Stimulated activated CD4-positive, alpha-beta T cell treated with anti-CD3 and anti-CD28 coated beads, Interleukin-1b, Interleukin-23, amount 100 ng/mL, for 48 hours (primary cell): ENCODE measurements at places on chromosomes 3 and 15.
A peak's percentile ranks its signal among the peaks of the same experiment; 100 is the strongest.

DNA sequence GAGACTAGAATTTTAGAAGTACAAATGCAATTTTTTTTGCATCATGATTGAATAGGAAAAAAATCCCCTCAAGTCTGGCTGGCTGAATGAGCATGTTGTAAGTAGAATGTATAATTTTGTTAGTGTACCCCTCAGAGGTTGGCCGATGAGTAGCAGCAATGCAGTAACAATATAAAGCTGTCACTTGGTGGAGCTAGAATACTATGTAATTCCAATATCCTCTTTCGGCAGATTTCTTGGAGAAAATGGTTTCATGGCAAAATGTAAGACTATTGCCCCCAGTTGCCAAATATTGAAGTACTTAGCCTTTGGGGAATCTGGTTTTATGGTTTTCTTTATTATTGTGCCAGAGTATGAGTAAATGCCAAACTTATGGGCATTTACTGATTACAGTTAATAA is 39.8 kb upstream of the SGO1 start:
- no peak for DNase-seq

DNA sequence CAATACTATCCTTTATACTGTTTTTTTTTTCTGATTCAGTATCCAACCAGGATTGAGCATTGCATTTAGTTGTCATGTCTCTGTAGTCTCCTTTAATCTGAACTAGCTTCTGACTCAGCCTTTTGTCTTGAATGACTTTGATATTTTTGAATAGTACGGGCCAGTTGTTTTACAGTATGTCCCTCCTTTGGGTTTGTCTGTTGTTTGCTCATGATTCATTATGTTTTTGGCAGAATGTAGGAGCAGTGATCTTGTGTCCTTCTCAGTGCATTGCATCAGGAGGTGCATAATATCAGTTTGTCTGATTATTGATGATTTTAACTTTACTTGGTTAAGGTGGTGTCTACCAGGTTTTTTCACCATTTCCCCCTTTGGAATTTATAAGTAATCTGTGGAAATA is 20.5 kb downstream of the EXOG start:
- DNase-seq = no peak

DNA sequence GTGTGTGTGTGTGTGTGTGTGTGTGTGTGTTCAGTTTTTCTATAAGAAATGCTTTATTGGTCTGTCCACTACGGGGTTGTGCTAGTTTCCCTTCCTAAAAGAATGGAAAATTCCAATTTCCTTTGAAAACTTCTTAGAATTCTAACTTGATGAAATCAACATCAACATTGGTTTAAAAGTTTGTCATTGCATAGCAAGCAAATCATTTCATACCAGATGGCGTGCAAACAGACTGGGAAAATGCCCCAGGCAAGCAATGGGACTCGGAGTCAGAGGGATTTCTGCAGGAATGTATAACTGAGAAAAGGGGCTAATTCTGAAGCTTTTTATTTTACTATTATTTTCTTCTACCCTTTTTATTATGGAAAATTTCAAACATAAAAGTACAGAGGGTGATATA is 13.1 kb upstream of the DYNC1LI1 start:
- DNase-seq = no peak

DNA sequence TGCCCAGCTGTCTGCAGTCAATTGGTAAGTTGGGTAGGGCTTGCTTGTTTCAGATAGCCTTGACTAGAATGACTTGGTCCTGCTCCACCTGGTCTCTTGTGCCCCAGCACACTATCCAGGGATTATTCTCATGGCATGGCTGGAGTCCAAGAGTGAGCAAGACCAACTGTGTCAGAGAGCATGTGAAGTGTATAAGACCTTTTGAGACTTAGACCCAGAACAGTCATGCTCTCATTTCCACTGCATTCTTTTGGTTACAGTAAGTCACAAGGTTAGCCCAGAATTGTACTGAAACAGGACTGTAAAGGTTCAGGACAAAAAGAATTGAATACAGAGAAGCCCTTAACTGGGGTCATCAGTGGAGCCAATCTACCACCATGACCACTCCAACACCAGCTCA is 650.8 kb upstream of the ADAMTS9 start:
- no peak for DNase-seq

DNA sequence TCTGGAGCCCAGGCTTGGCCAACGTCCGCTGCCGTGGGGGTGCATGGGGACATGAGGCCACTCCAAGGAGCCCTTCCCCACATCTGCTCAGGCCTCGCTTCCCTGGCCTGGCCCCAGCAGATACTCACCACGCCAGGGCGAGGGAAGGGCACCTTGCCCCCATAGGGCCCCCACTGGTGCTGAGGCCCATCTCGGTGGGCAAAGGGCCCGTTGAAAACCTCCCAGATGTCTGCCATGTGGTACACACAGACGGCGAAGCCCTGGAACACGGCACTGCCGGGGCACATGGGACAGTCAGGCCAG is 4.7 kb downstream of the SEMA3G start:
- no peak for DNase-seq

GRCh38 chr15:98800437-98801233 is 152.3 kb downstream of the IGF1R start:
- no peak for DNase-seq

- DNase-seq = no peak
These were observed 35.8 kb upstream of the SLC24A5 start for GRCh38 chr15:48084759-48085590.

- no peak for DNase-seq
These were observed 129.2 kb downstream of the CHDH start for GRCh38 chr3:53716998-53717397.

- no peak for DNase-seq
These were observed 22.8 kb upstream of the ZBTB38 start for GRCh38 chr3:141345528-141345927.

DNA sequence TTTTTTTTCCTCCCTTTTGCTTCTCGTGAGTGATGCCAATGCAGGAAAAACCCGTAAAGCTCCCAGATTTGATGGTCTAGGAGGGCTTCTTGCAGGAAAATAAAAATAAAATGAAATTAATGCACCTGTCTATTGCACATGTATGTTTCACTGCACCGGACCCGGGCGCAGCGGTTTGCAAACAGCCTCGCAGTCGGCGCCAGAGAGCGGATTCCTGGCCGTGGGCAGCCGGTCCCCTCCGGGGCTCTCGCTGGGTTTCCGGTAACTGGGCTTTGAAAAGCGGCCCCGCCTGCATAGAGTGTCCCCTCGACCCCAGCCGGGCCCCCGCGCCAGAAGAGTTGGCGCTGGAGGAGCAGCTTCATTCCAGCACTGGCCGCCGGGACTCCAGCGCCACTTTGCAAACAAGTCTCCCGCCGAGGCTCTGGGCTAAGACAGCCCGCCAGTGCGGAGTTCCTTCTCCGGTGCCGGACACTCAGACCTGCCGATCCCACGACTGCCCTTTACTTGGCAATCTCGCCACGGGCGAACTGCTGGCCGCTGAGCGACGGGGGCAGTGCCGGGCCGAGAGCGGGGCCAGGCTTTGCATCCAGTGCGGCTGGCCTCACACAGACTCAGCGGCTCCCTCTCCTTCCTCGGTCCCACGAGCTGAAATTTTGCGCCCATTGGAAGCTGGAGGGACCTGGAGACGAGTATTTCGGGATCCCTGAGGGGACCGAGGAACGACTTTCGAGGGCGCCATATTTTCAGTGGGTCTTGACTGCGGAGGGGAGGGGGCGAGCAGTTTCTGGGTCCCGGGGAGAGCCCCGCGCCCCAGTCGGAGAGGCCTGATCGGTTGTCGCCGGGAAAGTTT is 225.9 kb upstream of the C2CD4B start:
- peak; percentile 18 for DNase-seq

- DNase-seq = no peak
These were observed 20.8 kb upstream of the RNF111 start for GRCh38 chr15:58966698-58967097.

DNA sequence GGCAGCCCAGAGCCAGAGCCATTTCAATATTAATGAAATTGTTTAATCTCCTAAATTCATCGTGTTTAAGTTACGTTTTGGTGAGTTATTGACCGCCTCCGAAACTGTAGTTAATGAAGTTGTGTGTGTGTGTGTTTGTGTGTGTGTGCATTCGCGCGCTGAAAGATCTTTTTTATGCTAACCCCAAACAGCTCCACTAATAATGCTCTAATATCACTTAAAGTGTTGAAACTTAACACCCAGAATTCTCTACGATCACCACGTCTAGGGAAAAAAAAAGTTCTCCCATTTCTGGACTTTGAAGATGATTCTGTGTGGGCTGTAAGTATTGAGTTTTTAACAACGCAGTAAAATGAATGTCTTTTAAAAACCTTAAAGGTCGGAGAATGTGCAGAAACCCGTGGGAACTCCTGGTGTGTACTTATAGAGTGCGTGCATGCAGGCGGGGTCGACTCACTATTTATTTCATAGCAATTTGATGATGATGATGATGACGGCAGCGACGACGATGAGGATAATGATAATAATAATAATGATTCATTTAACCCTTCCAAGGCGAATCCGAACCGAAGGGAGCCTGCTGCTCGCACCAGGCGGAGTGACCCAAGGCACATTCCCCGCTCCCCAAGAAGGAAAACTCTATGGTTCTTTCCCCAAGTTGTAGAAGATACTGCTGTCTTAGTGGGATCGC is 1.4 kb upstream of the FOXB1 start:
- DNase-seq = no peak

DNA sequence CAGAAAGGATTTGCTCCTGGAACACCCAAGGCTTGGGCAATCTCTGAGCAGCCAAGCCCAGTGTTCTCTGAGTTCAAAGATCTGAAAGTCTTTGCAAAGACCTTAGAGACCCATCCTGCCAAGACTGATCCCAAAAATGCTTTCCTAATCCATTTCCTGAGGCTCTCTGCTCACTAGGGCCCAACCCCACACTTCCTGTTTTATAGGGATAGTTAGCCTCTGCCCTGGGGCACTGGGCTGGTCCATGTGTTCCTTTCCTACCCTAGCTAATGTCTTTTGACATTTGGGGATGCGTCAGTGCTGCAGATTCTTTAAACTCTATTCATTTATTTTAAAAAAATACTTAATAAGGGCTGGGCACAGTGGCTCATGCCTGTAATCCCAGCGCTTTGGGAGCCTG is 372.7 kb downstream of the ROBO2 start:
- DNase-seq = no peak

DNA sequence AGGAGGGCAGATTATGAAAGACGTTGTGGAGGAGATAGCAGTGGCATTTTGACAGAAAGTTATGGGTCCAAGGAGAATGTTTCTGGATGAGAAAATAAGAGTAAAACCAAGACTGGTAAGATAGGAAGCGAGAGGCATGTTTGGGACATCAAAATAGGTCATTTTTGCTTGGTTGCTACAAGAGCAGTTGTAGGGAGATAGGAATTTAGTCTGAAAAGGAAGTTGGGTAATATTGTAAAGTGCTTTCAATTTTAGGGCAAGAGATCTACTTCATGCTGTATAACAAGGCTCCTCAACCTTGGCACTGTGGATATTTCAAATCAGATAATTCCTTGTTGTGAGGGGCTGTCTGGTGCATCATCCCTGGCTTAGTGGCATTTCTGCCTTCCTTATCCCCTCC is 118.0 kb upstream of the DPH6 start:
- no peak for DNase-seq

GRCh38 chr3:135127946-135128470 is 332.9 kb downstream of the EPHB1 start:
- no peak for DNase-seq

GRCh38 chr3:44890852-44891251 is 16.4 kb downstream of the TGM4 start:
- no peak for DNase-seq

DNA sequence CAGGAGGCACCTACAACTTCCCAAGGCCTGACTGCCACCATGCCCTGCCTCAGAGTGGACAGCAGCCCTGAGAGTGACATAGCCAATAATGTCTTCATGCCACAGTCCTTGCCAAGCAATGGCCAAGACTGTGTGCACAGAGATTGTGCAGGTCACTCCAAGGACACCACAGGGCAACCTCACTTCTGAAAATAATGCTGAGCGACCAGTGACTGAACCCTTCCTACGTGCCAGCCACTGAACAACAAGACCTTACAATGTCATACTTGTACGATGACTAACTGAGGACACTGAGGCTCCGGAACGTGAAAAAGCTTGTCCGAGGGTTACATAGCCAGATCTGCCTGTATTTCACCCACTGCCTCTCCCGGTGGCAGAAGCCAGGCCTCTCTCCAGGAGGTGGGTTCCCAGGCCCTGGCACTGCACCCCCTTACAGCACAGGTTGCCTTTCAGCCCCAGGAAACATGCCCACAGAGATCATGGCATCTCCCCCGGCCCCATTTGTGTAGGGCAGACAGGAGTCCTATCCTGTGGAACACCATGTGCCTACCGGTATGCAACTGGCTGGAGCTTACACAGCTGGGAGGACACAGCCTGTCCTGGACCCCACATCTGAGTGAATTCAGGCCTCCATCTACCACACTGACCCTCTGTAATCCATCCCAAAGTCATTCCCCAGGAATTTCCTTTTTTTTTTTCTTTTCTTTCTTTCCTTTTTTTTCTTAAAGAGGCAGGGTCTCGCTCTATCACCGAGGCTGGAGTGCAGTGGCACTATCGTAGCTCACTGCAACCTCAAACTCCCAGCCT is 72.3 kb downstream of the SLC12A8 start:
- no peak for DNase-seq

DNA sequence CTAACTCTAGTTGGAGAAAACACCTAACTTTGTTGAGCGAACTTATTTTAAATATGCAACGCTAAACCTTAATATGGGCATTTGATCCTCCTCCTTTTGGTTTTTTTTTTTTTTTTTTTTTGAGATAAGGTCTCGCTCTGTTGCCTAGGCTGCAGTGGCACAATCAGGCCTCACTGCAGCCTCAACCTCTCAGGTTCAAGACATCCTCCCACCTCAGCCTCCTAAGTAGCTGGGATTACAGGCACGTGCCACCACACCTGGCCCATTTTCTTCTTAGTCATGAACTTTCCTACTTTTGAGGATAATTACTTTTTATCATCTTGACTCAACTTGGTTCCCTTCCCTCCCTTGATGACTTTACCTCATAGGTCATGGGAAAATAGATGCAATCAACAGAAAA is 3.9 kb downstream of the NUSAP1 start:
- DNase-seq = peak; percentile 12

GRCh38 chr3:65830948-65831732 is 207.6 kb downstream of the MAGI1 start:
- no peak for DNase-seq

DNA sequence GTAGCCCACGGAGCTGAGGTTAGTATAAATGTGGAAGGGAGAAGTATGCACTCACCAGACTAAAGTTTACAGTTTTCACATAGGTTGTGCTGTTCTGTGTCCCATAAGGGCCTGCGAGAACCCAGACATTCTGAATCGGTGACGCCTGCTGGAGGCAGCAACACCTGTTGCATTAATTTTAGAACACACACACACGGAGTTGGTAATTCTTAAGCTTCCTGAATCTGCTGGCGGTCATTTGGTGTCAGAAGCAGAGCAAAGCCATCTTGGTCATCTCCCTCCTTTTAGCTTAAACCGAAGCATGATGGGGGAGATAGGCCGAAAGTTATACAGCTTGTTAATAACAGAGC is 41.1 kb upstream of the AP3B2 start:
- no peak for DNase-seq
